ENCODE measurements at places on chromosomes 7 and 10.

DNA sequence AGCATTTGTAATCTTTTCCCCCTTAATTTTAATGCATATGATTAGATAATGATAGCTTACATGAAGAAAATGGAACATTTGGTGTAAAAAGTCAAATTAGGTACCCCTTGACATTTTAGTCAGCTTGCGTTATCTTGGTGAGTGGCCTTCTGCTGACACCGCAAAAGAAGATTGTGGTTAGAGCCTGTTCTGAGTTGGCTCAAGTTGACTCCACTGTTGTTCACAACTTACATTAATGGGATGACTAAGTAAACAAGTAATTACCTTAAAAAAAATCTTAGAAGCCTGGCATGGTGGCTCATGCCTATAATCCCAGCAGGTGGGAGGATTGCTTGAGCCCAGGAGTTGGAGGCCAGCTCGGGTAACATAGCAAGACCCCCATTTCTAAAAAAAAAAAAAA is 24.2 kb downstream of the TRRAP start:
- DNase-seq = no peak

- peak; percentile 73 for DNase-seq
These were observed 59.9 kb downstream of the ALOX5 start for GRCh38 chr10:45433716-45434469.

DNA sequence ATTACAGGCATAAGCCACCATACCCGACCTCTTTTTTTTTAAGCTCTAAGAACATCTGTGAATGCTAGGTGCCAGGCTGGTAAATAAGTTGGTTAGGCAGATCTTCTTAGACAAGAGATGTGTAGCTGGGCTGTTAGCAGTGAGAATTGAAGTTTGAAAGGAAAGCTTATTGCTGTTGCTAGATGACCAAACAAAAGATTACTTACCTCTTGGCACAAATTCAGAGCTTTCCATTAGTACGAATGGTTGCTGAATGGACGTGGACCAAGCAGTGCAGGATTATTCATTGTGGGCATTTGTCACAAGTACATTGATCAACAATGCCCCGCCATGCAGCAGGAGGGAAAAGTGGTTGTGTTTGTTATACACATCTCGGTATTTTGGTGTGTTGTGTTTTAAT is 131.2 kb downstream of the GFRA1 start:
- no peak for DNase-seq

GRCh38 chr10:96468845-96469244 is 44.9 kb downstream of the TLL2 start:
- DNase-seq = no peak

DNA sequence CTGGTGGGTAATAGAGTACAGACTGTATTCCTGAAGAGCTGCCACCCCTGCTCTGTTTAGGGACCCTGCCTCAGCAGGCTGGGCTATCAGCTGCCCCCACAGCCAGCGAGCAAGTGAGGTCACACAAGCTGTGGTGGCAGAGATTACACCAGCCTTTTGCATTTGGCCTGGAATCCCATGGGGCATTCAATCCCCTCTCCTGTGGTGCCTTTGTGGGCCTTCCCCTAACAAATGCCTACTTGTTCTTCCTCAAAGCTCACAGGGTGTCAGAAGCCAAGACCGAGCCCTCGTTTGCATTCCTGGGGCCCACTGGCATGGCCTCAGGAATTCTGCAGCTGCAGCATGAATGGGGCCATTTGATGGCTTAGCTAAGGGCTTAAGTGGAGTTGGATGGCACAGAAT is 212.7 kb upstream of the PHYHIPL start:
- no peak for DNase-seq

DNA sequence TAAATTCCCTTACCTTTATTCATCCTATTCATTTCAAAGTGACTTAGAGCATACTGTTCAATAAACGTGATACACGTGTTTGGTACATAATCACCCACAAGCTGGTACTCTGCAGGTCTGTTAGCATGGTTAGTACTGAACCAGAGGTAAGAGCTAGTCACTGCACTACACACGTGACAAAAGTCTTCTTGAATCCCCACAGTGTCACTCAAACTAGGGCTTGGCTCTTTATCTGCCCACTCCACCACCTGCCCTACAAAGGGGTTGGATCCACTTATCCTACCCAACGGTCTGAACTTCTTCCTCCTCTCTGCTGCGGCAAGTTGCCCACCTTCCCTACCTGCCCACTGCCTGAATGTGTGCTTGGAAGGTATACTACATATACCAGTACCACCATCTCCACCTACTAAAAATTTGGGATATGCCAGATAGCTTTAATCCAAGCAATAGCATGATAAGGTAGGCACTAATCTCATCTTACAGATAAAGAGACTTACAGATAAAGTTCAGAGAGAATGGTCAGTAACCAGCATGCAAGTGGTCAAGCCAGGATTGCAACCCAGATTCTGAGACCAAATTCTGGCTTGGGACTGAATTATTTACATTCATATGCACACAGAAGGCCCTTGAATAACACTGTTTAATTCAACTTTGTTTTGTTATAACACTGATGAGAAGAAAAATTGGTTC is 92.2 kb downstream of the SGMS1 start:
- no peak for DNase-seq

GRCh38 chr7:50282813-50283605 is 21.5 kb upstream of the IKZF1 start:
- no peak for DNase-seq

GRCh38 chr7:131007439-131008330 is 273.7 kb upstream of the KLF14 start:
- DNase-seq = peak; percentile 55

DNA sequence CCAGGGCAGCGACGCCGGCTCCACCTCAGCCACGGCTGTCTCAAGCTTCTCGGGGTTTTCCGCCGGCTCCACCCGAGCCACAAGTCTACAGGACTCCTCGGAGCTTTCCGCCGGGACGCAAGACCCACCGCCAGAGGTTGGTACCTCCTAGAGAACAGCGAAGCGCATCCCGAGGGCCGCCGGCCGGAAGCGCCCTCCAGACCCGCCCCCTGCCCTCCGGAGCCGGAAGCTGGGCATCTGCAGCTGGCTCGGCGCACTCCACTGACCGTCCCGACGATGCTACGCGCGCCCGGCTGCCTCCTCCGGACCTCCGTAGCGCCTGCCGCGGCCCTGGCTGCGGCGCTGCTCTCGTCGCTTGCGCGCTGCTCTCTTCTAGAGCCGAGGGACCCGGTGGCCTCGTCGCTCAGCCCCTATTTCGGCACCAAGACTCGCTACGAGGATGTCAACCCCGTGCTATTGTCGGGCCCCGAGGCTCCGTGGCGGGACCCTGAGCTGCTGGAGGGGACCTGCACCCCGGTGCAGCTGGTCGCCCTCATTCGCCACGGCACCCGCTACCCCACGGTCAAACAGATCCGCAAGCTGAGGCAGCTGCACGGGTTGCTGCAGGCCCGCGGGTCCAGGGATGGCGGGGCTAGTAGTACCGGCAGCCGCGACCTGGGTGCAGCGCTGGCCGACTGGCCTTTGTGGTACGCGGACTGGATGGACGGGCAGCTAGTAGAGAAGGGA is at the start of gene MINPP1:
Gene MINPP1 (plus strand): TSS at position 254 of the 726 bp plus-strand sequence. CDS start 23 bp downstream, at position 277.
- peak; percentile 91 for DNase-seq

DNA sequence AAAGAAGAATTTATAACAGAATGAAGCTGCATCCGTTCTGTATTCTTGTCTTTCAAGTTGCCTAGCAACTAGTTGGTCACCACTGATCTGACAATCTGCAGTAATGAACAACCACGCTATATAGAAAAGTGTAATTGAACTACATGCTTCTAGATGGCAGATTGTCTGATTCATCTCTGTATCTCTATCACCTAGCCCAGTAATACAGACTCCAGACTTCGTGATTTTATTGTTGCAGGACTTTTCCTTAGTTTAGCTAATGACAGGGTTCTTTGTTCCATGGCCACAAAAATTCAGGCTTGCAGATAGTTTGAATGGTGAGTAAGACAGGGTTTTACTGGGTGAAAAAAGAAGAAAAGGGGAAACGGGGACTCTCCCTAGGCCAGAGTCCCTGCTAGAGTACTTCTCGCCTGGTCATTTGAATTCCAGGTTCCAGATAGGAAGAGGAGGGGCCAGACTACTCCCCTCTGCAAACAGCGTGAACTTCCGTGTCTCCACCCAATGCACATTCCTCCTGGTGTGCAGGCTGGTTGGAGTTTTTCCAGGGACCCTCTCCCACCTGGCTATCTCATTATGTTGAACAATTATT is 45.9 kb downstream of the COL1A2 start:
- no peak for DNase-seq

DNA sequence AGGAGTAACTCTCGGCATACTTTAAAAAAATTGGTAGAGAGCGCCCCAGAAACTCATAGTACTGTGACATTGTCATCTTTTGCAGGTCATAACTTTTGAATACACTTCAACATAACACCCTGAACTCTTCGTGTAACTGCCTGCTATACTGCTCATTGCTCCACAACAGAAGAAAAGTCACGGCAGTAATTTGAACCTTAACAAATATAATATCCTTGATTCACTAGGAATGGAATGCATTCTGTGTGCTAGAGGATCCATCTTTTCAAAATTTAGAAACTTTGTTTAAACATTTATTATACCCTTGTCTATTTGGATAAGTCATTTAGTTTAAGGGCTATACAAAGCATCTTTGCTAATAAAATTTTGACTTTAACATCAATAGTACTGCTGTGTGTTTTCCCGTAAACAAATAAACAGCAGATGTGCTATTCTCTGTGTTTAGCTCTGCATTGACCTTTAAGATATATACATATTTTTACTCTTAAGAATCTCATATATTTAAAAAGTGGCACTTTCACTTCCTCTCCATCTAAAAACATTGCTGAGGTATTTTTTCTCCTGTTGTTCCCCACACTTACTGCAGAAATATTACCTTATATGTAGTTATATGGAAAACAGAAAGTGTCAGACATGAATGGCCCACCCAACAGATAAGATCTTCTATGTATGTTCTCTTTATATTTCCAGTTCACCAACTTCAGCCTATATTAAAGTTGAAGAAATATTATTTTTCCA is 217.6 kb upstream of the TMEM229A start:
- DNase-seq = no peak

DNA sequence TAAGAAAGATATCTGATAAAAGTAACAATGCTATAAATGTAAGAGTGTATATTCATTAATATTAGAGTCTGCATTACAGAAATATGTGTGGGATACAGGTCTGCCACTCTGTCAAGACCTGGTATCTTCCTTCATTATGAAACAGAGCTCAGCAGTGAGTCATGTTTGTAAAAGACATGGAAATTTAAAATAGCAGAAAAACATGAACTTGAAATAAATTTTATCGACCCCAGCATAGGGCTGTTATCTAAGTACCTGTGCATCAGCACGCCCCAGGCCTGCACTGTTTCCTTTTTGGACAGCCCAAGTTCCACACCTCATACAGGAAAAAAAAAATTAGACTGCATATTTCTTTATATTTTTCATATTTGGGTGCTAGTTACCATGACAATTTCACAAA is 58.0 kb upstream of the ZPBP start:
- no peak for DNase-seq

DNA sequence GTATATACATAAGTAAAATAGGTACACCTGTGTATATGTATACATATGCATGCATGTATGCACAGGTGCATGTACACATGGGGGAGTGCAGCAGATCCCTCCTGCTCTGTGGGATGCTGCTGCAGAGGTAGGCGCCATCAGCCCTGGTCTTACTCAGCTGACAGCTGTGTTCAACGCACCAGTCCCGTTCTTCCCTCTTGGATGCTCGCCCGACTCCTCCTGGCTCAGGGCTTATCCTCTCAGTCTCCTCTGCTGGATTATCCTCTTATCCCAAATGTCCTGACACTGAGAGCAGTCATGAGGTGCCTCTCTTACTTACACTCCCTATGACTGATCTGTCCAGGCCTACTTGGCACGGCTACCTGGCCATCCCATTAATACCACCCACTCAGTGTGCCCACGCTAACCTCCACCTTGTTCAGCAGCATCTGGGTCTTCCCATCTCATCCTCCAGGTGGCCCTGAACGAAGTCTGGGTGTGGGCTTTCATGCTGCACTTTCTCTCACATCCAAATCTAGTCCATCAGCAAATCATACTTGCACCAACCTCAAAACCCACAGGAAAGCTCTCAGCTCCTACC is 357.1 kb downstream of the TCERG1L start:
- DNase-seq = no peak

- DNase-seq = no peak
These were observed 7.6 kb downstream of the STARD3NL start for GRCh38 chr7:38185395-38186307.

GRCh38 chr7:36287371-36288241 is 102.1 kb upstream of the ANLN start:
- no peak for DNase-seq

GRCh38 chr7:129605960-129606614 is 5.4 kb upstream of the NRF1 start:
- DNase-seq = peak; percentile 41

- no peak for DNase-seq
These were observed 9.8 kb upstream of the PARD3 start for GRCh38 chr10:34824870-34825269.

- no peak for DNase-seq
These were observed 982.8 kb upstream of the SORCS1 start for GRCh38 chr10:108147346-108147745.

DNA sequence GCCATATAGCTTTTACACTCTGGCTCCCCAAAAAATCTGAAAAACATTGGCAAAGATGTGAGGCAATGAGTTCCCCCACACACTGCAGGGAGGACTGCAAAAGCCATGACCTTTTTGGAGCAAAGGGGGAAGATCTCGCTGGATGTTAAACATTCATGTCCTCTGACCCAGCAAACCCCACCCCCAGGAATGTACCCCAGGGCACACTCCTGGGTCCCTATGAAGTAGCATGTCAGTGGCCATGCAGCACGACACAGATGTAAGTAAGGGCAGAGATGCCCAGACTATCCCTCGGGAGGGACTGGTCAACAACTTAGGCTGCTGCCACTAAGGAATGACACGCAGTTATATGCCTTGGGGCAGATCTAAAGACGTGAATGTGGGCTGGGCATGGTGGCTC is 100.6 kb downstream of the DLG5 start:
- DNase-seq = no peak

GRCh38 chr10:27035163-27035562 is 65.1 kb downstream of the ANKRD26 start:
- DNase-seq = no peak

DNA sequence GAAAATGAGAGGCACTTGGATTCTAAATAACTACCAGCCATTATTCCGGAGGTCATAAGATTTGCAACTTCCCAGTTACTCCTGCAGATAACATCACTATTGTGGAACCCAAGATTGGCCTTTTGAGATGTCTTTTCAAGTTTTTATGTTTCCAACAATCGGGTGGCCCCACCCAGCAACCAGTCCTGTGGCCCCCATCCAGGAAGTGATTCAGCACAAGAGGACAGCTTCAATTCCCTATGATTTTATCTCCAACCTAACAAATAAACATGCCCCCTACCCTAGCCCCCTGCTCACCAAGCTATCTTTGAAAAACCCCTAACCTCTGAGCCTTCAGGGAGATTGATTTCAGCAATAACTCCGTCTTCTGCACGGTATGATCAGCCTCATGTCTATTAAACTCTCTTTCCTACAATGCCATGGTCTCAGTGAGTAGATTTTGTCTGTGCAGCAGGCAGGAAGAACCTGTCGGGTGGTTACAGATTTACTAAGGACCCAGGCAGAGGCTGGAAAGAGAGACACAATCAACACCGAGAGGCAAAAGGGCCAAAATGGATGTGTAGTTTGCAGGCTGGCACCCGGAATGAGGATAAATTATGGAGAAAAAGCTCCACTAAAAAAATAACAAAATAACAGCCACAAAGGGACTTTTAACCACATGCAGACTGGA is 83.9 kb upstream of the UNC5B start:
- DNase-seq = no peak

GRCh38 chr10:13890233-13891127 is 303.7 kb downstream of the PRPF18 start:
- peak; percentile 42 for DNase-seq

- DNase-seq = no peak
These were observed 64.2 kb downstream of the PRLHR start for GRCh38 chr10:118531105-118531852.

GRCh38 chr7:29177963-29178600 is 16.5 kb upstream of the CHN2 start:
- no peak for DNase-seq
